ENCODE measurements at places on chromosomes 4 and X.

DNA sequence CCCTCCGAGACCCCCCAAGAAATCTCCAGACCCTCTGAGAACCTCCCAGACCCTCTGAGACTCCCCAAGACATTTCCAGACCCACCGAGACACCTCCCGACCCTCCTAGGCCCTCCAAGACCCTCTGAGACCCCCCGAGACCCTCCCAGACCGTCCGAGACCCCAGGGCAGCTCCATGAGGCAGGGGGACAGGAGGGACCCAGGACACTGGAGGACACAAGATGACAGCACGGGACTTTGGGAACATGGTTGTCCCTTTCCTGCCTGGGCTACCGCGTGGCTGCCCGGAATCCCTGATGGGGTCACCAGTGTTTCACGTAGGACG lies 10.3 kb downstream of the CTBP1 start:
- DNase-seq, result no peak

GRCh38 chr4:165609653-165610052 lies 230.8 kb downstream of the CPE start:
- DNase-seq, result no peak

DNA sequence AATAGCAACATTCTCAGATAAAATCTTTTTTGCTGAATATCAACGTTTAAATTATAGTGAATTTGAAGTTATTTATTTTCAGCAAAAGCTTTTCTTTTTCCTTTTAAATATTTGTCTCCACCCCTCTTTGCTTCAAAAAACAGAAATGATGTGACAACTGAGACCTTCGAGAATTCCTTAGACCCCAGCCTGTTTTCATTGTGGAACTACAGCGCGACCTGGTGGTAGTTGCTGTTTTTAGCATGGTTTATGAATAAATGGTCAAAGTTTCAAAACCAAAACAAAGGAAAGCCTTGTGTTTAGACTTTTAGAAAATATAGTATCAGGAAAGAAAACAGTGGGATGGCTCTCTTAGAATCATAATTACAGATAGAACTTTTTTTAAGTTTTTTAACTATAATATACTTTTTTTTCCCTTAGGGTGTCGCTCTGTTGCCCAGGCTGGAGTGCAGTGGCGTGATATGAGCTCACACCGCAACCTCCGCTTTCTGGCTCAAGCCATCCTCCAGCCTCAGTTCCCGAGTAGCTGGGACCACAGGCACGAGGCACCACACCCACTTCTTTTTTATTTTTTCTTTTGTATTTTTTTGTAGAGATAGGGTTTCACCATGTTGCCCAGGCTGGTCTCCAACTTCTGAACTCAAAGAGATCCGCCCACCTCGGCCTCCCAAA lies 26.8 kb upstream of the TMEM184C start:
- no peak for DNase-seq

- no peak for DNase-seq
Measured at GRCh38 chrX:42933187-42933586, 155.2 kb upstream of the PPP1R2C start.

DNA sequence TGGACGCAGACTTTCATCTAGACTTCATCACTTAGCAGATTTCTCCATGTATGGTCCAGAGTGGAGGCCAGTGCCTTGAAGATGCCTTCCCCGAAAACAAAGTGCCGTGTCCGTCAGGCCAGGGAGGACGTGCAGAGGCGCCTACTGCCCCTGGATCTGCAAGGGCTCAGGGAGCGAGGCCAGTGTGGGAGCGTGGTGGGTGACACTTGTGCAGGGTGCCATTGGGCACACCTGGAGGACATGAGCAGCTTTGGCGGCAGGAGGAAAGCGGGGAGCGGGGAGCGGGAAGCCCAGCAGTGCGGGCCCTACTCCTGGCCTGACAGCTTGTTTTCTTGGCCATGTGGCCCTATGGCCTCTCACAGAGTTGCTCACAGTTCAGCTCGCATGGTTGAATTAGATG lies 25.8 kb downstream of the WFS1 start:
- DNase-seq, result no peak

DNA sequence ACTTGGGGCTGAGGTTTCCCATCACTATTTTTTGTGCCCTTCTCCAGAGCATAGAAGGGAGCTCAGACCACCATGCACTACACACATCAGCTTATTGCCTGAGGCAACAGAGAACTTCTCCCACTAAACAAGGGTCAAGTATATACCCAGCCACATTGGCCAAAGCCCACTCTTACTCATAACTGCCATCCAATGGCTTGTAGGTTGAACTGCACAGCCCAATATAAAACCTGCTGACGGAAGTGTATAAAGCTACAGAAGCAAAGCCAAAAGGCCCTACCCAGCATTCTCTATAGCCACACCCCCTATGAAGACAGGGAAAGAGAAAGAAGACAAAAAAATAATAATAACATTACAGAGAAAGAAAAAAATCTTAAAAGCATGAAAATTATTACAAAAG lies 139.7 kb downstream of the LRBA start:
- no peak for DNase-seq

DNA sequence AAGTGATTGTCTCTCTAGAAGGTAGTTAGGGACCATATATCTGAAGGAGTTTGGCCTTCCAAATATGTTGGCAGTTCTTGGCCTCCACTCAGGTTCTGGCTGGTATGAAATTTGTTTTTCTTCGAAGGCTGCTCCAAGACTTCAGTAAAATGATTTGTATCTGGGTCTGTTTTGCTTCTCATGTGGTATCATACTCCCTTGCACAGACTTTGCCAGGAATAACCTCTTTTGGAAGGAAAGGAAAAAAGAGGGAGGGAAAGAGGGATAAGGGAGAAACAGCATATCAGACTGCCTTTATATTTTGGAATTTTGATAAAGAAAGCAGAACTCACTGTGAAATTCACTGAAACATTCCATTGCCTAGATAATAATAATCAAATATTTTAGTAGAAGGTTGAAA lies 242.1 kb upstream of the HHIP start:
- no peak for DNase-seq

DNA sequence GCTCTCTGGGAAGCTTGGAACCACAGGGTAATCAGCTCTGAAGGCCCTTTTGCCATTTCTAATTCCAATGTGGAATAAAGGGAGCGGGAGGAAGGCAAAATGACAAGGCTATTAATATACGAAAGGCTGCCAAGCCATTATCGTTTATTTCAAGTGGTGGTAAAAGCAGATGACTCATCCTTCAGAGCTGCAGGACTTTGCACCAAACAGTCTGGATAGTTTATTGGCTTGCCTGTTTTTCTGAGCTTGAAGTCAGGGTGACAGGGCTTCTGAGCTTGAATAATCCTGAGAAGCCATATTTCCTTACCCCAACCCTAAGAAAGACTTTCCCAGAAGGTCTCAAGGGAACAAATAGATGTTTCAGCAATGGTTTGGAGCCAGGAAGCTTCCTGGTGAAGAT lies 7.7 kb upstream of the GABRE start:
- DNase-seq, result no peak
